ENCODE measurements at places on chromosomes 2 and 18.
A peak's percentile ranks its signal among the peaks of the same experiment; 100 is the strongest.

DNA sequence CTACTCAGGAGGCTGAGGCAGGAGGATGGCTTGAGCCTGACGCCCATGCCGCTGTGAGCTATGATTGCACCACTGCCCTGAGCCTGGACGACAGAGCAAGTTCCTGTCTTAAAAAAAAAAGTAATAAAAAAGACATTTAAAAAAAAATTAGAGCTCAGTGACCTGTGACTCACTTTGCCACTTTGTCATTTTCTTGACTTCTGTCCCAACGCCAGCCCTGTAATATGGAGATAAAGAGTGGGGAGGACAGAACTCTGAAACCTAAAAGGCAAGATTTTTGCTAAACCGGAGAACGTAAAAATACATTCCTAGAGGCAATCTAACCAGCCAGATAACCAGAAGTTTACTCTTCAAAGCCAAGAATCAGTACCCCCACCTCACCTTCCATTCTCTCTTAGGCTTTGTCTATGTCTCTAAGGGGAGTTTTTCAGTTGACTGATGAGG, 49.0 kb downstream of the PRKRA start:
- DNase-seq: no peak

DNA sequence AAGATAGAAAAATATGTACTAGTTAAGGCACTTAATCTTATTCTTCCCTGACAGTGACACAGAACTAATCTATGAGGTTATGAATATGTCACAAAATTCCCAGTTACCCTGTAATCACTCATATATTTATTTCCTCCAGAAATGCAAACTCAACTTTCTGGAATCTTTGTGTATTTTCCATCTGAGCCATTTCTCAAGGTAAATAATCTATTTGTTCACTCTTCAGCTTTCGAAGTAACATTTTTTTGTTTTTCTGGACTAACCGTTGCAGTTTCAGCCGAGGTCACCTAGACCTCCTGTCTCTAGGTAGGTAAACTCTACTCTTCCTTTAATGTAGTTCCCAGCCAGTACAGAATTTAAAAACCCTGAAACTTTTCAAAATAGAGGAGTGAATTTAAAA, 250.9 kb downstream of the EXOC6B start:
- no peak for DNase-seq

DNA sequence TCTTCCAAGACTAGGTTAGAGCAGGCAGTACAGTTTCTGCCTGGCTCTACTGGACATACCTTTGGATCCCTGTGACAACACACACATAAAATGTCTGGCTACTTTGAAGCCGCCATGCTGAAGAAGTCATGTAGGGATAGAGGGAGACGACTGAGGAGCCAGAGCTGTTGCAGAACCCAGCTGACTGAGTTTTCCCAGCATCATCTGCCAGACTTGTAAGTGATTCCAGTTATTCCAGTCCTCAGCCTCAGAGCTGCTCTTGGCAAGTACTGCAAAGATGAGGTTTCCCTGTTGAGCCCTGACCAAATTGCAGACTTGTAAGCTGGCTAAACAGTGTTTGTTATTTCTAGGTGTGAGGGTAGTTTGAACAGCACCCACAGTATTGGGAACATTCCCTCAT, 31.5 kb upstream of the TSPYL6 start:
- no peak for DNase-seq

GRCh38 chr2:43387092-43388062, 161.0 kb upstream of the ZFP36L2 start:
- no peak for DNase-seq

GRCh38 chr2:72515696-72516095, 310.1 kb downstream of the EXOC6B start:
- DNase-seq: no peak

DNA sequence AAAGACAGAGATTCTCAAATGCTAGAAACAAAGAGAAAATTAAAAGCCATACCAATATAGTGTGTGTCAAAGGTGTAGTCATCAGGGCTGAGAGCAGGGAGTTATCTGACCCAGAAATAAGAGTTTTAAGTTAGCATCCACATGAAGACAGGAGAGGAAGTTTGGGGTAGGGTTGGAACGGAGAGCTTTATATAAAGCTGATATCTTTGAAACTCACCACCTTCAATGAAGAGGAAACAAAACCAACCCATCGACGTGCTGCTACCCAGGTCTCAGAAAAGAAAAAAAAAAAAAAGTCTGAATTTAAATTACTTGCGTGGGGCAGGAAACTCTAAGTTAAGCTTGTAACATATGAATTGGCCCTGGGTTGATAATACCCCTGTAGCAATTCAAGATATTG, 42.4 kb downstream of the ARL4C start:
- DNase-seq: peak; percentile 33

- peak; percentile 55 for DNase-seq
Observed at GRCh38 chr2:207156451-207157161, 9.1 kb downstream of the KLF7 start.

- DNase-seq: peak; percentile 34
Observed at GRCh38 chr18:12657684-12658425, at the start of gene SPIRE1. TSS of gene SPIRE1 (minus strand) at chr18:12658107. CDS start at chr18:12657866, 241 bp downstream.

DNA sequence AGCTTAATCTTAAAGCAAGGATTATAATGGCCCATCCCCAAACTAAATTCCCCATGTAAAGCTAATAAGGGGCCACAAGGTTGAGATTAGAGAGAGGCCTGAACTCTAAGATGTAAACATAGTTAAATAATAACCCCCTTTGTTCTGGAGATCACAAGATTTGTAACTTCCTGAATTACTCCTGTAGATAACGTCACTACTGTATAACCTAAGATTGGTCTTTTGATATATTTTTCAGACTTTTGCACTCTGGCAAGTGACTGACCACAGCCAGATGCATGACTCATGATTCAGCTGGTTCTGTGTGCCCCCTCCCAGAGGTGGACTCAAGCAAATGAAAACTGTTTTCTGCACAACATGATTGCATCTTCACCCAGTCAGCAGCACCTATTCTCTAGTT, 686.0 kb upstream of the DDX18 start:
- no peak for DNase-seq

GRCh38 chr18:22163416-22164161, 5.8 kb upstream of the GATA6 start:
- no peak for DNase-seq

GRCh38 chr2:237563816-237564215, 2.6 kb upstream of the PRLH start:
- DNase-seq: no peak

DNA sequence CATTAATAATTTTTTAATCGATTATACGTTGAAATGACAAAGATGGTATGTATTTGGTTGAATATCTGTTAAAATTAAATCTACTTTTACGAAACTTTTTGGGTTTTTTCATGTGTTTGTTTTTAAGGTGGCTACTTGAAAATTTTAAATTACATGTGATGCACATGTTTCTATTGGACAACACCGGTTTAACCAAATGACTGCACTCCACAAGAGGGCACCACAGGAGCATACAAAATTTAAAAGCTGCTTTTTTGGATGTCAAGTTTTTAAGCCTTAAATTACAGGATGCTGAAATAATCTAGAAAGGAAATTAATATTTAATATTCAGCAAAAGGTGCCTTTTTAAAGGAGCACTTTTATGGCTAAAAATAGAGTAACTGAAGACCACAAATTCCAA, 98.7 kb downstream of the ACVR1 start:
- peak; percentile 80 for DNase-seq

DNA sequence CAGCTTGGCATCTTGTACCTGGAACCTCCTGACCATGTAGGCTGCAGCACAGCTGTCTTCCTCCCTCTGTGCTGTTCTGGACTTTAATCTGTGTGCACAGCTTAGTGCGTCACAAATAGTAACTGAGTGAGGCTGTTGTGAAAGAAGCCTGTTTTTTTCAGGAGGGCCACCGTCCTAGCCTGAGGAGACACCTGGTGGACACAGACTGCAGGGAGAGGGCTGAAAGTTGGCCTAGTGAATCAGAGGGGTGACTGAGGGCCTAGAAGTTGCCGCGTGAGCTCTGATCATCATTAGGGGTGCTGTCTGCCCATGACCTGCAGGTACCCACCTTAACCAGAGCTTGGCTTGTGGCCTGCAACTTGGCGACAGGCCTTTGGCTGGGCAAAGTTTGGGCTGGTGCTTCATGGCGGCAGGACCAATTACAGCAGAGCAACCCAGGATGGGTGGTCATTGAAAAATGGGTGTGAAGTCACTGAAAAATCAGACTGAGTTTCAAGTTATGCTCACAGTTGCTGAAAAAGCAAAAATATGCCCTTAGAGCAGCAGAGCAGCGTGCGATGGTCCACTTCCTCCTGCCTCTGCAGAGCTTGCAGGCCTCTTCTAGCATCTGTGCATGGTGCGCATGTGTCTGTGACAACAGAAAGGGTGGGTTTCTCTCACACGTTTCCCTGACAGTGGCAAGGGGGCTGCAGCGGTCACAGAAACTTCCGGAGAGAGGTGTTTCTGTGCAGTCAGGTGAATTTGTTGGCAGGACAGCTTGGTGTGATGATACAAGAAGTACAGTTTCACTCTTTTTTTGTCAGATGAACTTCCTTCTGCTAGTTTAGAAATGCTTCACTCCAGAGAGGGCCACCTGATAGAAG, 9.6 kb downstream of the GDF7 start:
- no peak for DNase-seq

DNA sequence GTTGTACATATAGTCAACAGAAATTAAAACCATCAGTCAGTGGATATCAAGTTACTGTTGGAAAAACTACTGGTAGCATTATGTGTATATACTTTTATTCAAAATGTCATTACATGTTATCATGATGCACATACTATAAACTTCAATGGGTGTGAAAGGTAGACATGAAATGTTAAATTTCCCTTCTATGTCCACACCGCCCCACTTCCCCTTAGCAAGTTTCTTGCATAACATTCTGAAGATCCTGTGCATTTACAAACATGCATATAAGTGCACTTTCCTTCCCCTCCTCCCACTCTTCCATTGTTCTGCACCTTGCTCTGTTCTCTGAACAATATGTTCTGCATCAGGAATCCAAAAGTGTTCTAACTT, 16.6 kb upstream of the HK2 start:
- no peak for DNase-seq

- no peak for DNase-seq
Observed at GRCh38 chr2:109145286-109145685, 16.3 kb downstream of the SH3RF3 start.

GRCh38 chr2:190930411-190930810, 49.8 kb downstream of the GLS start:
- DNase-seq: no peak

GRCh38 chr2:64786343-64787018, 132.8 kb upstream of the SERTAD2 start:
- DNase-seq: no peak
